AG08395 (cell line): ENCODE measurements at places on chromosomes 7 and 10.

- no peak for DNase-seq
These were observed 641.8 kb upstream of the SEMA3D start for GRCh38 chr7:85828614-85829013.

DNA sequence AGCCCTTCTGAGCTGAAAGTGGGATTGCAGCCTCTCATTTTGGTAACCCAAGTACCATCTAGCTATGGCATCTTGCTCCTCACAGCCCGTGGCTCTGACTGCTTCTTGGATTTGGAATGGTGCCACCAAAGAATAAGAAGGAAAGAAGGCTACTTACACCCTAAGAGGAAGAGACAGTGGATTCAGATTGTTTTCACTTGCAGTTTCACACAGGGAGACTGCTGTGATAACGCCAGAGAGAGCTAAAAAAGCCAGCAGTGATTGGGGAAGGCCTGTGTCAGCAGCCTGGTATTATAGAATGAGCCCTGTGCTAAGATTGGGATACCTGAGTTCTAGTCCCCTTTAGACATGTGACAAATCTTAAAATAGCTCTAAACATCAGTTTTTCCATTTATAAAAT lies 3.6 kb upstream of the LRRC4 start:
- no peak for DNase-seq

DNA sequence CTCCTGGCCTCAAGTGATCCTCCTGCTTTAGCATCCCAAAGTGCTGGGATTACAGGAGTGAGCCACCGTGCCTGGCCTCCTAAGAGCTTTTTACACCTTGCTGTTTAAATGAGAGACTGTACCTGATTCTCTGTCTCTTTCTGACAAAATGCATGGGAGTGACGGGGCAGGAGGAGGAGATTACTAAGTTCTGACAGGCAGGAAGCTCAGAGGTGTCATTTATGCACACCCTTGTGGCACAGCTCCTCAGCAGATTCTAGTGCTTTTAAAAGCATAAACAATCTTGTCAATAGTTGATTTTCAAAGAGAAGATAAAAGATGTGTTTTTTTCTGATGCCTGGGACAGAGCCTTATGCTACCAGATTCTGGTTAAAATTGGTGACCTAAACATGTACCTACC lies 39.7 kb upstream of the STEAP4 start:
- no peak for DNase-seq

DNA sequence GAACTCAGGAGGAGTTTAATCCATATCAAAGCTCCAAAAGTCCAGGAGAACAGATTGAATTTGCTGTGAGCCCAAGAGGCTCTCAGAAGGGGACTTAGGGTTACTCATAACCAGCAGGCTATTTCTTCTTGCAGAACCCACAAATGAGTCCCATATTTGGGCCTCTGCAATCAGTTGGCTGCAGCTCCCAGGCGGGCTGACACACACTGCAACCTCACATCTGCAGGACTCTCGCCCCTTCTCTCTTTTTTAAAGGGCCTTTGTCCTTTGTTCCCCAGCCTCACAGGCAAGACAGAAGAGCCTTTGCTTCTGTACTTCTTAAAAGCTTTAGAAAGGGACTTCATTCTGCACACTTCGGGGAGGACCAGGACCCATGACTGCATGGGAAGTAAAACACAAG lies 26.7 kb downstream of the CREB3L2 start:
- peak; percentile 65 for DNase-seq

DNA sequence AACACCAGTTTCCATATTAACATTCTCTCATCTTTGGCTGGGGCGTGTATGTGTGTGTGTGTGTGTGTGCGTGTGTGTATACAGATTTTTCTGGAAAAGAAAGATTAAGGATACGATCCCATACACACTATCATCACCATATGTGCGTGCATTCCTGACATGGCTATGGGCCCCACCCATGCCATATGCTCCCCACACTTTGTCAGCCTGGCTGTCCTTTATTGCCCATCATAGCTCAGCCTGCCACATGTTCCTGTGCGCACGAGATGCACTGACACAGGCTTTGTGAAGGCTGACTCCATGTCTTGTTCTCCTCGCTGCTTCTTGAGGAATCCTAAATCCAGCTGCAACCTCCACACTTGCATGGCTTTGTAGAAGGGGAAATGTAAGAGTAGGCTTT lies 984.1 kb downstream of the LRMDA start:
- no peak for DNase-seq

GRCh38 chr10:14396411-14397048 lies 65.8 kb upstream of the FRMD4A start:
- peak; percentile 54 for DNase-seq
